WTC11 (cell line): ENCODE measurements at places on chromosomes 7 and 10. TPM values are rescaled to one million over a fixed set of nuclear protein-coding genes. Genes with fewer than 3 reads are reported as not detected.

STEAP1B gene
- total RNA-seq = 5.4 to 6.3 TPM (median 5.5 TPM) in 3 replicates

EBF3 gene
- total RNA-seq = 1.1 to 1.2 TPM (median 1.1 TPM) in 3 replicates

PTN gene
- 13.7 to 18.9 TPM (median 14.4 TPM) in 3 replicates for total RNA-seq

DNA sequence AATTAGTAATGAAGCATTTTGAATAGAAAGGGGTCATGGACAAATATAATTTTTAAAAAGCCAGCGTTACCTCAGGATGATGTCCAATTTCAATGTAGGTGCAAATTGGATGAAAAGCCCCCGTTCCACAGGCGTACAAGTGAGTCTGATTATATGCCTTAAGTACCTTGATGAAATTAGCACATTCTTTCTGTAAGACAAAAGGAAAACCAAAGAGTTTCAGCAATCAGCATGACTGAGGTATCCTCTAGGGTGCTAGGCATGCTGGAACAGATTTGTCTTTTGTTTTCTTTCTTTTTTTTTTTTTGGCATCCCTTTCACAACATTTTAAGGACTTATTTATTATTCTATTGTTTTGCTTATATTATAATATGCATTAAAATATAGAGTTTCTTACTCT lies 84.2 kb downstream of the SEMA3A start:
- no peak for DNase-seq

DNA sequence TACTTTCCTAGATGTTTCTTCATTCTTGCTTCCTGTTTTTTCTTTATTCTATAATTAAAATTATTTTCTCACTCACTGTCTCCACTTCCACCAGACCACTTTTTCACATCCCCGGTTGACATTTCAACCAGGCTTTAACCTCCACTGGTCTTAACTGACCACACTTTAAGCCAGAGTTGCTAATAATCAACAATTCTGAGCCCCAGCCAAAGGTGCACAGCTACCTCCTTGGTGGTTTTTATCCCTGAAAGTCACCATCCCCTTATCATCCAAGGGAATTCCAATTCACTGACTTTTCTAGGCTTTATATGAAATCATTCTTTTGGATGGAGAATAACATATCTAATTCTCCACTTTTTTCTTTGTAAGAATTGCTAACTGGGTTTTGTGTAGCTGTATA lies 138.9 kb downstream of the FRMD4A start:
- DNase-seq = no peak
